ENCODE measurements at places on chromosomes 7 and 10. TPM values are rescaled to one million over a fixed set of nuclear protein-coding genes. Genes with fewer than 3 reads are reported as not detected.

Gene HGF
- total RNA-seq: 3.4 TPM

Gene TAS2R41
- not detected for total RNA-seq

Gene HOXA2
- total RNA-seq: 8.3 TPM

Gene GIMAP8
- not detected for total RNA-seq

Gene DDC
- total RNA-seq: not detected

Gene EPO
- total RNA-seq: not detected

Gene METTL27
- total RNA-seq: 1.7 TPM

Gene HMX2
- not detected for total RNA-seq

Gene SFTPD
- total RNA-seq: 1.6 TPM

Gene POLR3A
- total RNA-seq: 13.1 TPM

Gene SAMD9L
- total RNA-seq: 6.9 TPM

Gene MYOZ1
- total RNA-seq: 18.4 TPM

Gene OR6V1
- not detected for total RNA-seq

Gene IDI2
- not detected for total RNA-seq

Gene ZNF746
- 16.2 TPM for total RNA-seq

Gene PON1
- not detected for total RNA-seq

Gene CNNM2
- 33.0 TPM for total RNA-seq

Gene SORCS1
- total RNA-seq: not detected

Gene PAX4
- not detected for total RNA-seq

Gene ADAM22
- 6.6 TPM for total RNA-seq

Gene AKR1C3
- total RNA-seq: 0.50 TPM

Gene CCDC172
- total RNA-seq: not detected

Gene NAT16
- not detected for total RNA-seq
